ENCODE measurements at places on chromosomes 4 and X. TPM values are rescaled to one million over a fixed set of nuclear protein-coding genes. Genes with fewer than 3 reads are reported as not detected.

DNA sequence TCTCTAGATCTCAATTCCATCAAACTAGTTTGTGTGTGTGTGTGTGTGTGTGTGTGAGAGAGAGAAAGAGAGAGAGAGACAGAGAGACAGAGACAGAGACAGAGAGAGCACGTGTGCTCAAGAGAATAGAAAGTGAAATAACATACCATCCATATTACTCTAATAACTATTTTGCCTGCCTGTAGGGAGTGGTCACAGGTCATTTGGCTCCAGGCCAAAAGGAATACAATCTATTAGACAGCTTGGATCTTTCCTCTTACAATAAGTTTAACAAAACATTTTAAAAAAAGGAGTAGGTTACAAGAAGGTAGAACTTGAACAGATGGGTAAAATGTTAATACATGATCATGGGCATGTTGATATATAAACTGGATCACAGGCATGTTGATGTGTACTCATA is 76.2 kb downstream of the COL4A6 start:
- no peak for DNase-seq

GRCh38 chr4:118968813-118969212 is 80.2 kb downstream of the SYNPO2 start:
- no peak for DNase-seq

DNA sequence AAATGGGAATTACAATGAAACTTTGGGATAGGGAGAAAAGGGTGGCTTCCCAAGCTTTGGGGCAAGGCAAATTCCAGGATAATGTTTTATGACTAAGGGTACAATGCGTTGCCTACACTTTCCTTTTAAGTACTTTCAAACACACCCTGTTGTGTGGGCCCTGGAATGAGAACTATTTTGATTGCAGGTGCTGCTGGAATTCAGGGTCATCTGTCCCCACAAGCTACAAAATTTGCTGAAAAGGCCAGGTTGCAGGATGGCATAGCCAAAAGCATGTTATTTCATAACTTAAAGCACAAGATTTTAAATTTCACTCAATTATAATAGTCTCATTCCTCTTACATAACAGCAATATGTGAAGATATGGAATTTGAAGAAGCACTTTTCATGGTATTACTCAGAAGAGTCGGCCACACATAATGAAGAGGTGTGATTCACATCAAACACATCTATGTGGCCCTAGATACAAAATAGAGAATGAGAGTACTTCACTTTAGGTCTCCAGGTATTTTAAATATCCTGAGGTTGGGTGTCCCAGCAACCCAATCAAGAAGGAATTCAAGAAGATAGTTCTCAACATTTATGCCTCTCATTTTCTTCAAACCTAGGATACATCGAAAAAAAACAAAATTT is 89.3 kb downstream of the APBB2 start:
- DNase-seq: peak; percentile 75

GSPT2 gene
- total RNA-seq: 7.2 TPM

UCP1 gene
- total RNA-seq: not detected

HS6ST2 gene
- total RNA-seq: not detected

Measured in osteoblast (primary cell).